ENCODE measurements at places on chromosomes 7 and 10.
A peak's percentile ranks its signal among the peaks of the same experiment; 100 is the strongest.

- DNase-seq, result peak; percentile 40
Measured at GRCh38 chr7:121385800-121386179, 10.3 kb downstream of the FAM3C start.

GRCh38 chr10:59829024-59829423, 75.8 kb upstream of the MRLN start:
- DNase-seq, result no peak

- no peak for DNase-seq
Measured at GRCh38 chr7:148540041-148540738, 50.4 kb upstream of the C7orf33 start.

GRCh38 chr7:17854261-17855047, 85.8 kb downstream of the SNX13 start:
- no peak for DNase-seq

- DNase-seq, result no peak
Measured at GRCh38 chr7:121313793-121314676, 14.8 kb upstream of the WNT16 start.

DNA sequence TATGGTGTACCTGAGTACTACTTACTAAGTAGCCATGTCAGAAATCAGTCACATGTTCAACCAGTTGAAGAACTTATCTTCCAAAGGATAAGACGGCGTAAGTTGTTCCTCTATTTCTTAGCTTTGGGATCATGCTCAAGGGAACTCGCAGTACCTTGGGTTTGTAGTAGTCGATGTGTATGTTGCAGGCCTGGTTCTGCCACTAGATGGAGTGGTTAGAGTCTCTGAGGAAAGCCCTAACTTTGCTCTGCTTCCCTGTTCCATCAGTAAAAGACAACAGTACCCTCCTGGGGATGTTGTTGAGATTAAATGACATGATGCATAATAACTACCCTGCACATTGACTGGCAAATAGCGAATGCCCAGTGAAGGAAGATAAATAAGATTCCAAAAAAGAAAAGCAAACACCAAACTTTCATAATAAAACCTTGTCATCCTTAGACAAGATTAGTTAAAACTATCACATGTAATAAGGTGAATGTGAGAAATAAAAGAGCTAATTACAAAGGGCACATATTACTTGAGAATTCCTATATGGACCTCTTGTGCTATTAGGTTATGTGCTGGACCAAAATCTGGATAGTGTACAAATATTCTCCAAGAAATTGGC, 165.9 kb downstream of the ABCA13 start:
- no peak for DNase-seq

DNA sequence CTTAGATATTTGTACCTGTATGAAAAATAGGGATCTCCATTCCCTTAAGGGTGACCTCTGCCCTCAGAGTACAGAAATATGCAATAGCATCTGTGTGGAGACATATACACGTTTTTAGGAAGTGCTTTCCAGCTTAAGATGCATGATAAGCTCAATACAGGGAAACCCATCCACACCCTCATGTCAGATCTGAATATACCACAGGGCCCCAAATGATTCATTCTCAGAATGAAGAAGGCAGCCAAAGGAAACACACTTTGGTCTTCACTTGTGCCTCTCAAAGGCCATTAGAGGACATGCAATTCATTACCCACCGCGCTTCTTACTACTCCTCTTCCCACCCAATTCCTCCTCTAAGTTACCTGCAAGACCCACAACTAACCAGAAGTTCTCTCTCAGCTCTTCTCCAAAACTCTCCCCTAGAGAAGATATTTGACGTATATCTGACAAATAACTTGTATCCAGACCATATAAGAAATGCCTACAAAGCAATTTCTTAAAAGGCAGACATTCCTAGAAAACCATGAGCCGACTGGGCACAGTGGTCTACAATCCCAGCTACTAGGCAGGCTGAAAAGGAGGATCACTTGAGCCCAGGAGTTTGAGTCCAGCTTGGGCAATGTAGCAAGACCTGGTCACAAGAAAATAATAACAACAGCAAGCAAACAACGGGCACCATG, 103.0 kb downstream of the OAT start:
- no peak for DNase-seq

- no peak for DNase-seq
Measured at GRCh38 chr7:155336812-155337602, 39.3 kb downstream of the INSIG1 start.

- no peak for DNase-seq
Measured at GRCh38 chr7:46202379-46202778, 281.3 kb upstream of the IGFBP3 start.

- no peak for DNase-seq
Measured at GRCh38 chr7:78499283-78499682, 700.7 kb downstream of the PHTF2 start.

DNA sequence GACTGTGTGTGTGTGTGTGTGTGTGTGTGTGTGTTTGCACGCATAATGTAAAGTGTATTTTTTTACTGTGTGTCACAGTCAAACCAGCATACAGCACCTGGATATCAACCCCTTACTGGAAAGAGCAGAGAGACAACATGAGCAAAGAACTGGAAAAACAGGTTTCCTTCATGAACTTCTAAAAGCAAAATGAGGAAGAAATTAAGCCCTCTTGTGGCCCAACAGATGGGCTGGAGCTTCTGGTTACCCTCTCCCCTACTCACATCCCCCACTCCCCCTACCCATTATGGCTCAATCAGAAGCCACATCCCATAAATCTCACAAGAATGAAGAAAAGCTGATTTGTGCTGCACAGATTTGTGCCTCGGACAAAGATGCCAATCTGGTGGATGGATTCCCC, 36.2 kb downstream of the PDE1C start:
- no peak for DNase-seq

DNA sequence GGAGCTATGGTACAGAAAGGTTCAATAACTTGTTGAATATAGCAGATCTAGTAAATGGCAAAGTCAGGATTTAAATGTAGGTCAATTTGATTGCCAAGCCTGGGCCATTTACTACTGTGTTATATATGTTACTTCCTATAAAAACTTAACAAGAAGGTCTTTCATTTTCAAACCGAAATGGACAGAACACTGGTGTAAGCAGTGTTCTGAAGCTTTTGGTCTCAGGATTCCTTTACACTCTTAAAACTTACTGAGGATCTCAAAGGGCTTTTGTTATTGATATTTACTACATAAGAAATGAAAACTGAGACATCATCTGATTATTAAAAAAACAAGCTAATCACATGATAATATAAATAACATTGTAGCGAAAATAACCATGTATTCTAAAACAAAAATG, 114.7 kb downstream of the PTEN start:
- no peak for DNase-seq

GRCh38 chr7:1325646-1326510, 93.2 kb downstream of the UNCX start:
- no peak for DNase-seq

- DNase-seq, result no peak
Measured at GRCh38 chr10:67088036-67088435, 162.2 kb downstream of the LRRTM3 start.

- DNase-seq, result no peak
Measured at GRCh38 chr10:80480852-80481251, 26.7 kb downstream of the TSPAN14 start.

Measured in CD4-positive, alpha-beta T cell treated with Interleukin-4 for 1 hour (primary cell).